ENCODE measurements at places on chromosomes 16 and 17.

GRCh38 chr17:65131946-65132345, 5.2 kb upstream of the RGS9 start:
- DNase-seq: no peak

GRCh38 chr17:48840441-48840840, 9.6 kb downstream of the CALCOCO2 start:
- DNase-seq: no peak

- DNase-seq: peak; percentile 75
Observed at GRCh38 chr16:67943619-67944504, at the start of gene LCAT. Gene LCAT (minus strand): TSS chr16:67944120. CDS start chr16:67944101, 19 bp downstream.

DNA sequence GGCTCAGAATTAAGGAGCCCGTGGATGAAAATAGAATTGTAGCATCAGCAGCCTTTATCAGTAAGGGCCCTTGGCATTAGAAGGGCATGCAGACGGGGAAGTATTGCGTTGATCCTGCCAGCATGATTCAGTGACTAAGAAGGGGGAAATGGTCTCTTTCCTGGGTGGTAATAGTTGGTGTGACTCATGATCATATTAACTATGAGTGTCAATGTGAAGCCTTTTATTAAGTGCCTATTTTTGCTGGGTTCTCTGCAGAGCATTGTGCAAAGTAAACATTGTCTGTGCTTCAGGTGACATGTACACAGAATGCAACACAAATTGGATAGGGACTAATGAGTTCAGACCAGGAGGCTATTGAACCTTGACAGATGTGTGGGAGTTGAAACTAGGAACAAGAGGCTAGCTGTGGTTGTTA, 24.5 kb downstream of the RCVRN start:
- no peak for DNase-seq

DNA sequence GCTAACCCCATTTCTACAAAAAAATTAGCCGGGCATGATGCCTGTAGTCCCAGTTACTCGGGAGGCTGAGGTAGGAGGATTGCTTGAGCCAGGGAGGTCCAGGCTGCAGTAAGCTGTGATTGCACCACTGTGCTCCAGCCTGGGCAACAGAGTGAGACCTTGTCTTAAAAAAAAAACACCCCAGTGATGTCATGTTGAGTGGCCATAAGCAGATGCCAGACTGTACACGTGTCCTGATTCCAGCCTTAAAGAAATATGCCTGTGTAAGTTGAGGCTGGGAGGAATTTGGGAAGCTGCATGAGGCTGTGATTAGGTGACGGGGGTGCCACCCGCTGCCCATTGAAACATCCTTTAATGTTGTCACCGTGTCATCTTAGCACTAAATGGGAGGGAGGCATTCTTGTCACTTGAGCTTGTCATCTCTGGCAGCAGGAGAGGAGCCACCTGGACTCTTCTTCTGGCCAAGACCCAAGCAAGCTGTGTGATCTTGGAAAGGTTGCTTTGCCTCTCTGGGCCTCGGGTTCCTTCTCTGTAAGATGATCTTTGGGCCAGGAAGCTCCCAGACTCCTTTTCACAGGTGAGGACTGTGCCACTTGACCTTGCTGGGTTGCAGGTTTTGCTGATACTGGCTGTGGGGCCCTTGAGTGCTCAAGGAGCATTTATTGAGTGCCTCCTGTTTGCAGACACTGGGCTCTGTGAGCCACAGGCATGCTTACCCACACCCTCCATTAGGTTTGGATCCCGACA, 98.3 kb upstream of the CIBAR2 start:
- DNase-seq: no peak

Data from psoas muscle (tissue), 8 donors.